ENCODE measurements at places on chromosomes 5 and 9.

GRCh38 chr5:157107508-157107907 lies 1.3 kb downstream of the HAVCR2 start:
- no peak for DNase-seq

GRCh38 chr5:78747055-78747454 lies 98.5 kb upstream of the LHFPL2 start:
- no peak for DNase-seq

GRCh38 chr5:132673488-132673887 lies 301 bp upstream of the IL4 start:
- no peak for DNase-seq

DNA sequence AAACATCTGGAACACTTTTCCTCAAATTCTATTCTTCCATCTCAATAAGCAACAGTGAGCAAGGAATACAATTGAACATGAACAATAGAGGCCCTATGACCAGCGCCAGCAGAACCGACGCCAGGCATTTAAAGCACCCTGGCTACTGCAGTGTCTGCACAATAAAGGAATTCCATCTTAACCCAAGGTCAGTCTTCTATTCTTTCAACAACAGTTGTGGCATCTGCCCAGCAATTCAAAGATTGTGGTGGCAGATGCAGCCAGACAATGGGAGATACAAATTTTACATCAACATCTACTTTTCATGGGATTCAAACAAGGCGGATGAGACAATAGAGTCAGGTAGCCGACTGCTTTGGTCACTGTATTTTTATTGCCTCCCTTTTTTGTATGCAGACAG lies 65.9 kb downstream of the ELL2 start:
- DNase-seq: no peak

DNA sequence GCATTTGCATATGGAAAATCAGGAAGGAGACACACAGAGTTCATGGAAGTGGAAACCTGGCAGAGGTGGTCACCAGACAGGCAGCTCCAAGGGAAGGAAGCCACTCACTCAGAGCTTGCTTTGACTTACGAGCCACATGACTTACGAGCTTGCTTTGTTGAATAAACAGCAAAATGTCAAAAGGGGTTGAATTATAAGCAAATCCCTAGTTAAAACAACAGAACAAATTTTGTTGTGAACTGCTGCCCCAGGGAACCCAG lies 164.3 kb downstream of the SYK start:
- DNase-seq: no peak

DNA sequence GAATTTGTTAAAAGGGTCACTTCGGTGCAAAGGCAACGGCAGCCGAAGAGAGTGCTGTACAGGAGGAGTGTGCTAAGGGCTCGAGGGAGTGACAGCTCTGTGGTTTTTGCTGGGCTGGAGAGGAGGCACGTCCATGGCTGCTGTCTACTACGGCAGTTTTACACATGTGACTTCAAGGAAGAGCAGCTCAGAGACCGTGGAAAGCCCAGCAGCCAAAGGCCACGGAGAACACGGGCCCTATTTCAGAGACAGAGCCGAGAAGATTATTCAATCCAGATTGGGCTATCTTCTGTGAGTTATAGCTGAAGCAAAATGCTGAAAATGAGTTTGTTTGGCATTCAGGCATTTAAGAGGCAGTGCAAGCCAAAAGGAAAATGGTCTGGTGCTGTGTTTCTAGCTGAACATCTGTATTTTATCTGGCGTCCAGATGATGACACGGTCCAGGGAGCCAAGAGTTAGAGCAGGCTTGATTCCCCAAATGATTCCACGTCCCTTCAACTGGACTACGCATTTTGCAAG lies 96.4 kb downstream of the RFK start:
- DNase-seq: no peak

DNA sequence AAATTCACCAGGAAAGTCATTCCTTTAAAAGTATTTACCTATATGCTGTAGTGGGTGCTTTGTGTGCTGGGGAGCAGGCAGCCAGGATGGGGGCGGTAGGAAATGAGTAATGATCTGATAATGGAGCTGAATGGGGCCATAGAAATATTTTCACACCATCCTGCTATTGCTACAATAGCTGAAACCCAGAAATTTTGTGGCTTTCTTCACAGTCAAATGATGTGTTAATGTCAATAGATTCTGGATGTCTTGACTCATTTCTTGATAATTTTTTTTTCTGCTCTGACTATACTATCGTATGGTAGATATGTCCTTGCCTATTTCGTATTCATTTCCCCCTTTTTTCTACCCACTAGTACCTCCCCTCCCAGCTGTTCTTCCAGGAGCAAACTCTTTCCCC lies 59.5 kb downstream of the RORB start:
- DNase-seq: no peak

All from stimulated activated CD8-positive, alpha-beta memory T cell treated with anti-CD3 and anti-CD28 coated beads, Interleukin-7, amount 100 ng/mL, for 1 hour (primary cell).